Hepatocyte (in vitro differentiated cells): ENCODE measurements at places on chromosomes 12 and 14.

GRCh38 chr14:100654814-100655740 is 67.9 kb upstream of the BEGAIN start:
- H3K36me3 ChIP-seq = no peaks in the 10 kb centered on the region
- H3K4me3 ChIP-seq = peak overlapping the region; percentile 26
- DNase-seq = peak; percentile 78
- H3K27me3 ChIP-seq = no peaks in the 10 kb centered on the region
- H3K27ac ChIP-seq = no peak overlapping the region
- peaks cover 10% of the 10 kb centered on the region for H3K4me1 ChIP-seq

DNA sequence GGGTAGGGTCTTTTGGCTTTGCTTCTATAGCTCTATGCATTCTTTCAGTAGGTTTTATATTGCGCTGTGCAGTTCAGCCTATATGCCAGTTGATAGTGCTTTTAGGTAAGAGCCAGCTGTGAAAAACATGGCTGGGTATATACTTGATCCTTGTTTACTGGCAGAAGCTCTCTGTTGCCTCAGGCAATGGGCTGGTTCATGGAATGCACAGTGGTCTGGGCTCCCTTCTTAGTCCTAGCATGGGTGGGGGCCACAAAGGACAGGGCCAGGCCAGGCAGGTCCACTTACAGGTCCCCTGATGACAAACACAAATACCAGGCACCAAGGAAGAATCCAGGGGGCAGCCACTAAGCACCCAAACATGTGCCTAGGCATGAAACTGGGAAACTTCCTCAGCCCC is 240.7 kb downstream of the SEC23A start:
- H3K27me3 ChIP-seq = no peaks in the 10 kb centered on the region
- no peak overlapping the region for H3K4me3 ChIP-seq
- no peak for DNase-seq
- no peak overlapping the region for H3K27ac ChIP-seq
- peaks cover 5% of the 10 kb centered on the region for H3K4me1 ChIP-seq
- H3K36me3 ChIP-seq = no peaks in the 10 kb centered on the region

- H3K4me3 ChIP-seq = no peak overlapping the region
- H3K27ac ChIP-seq = no peak overlapping the region
- H3K36me3 ChIP-seq = no peaks in the 10 kb centered on the region
- no peaks in the 10 kb centered on the region for H3K27me3 ChIP-seq
Measured at GRCh38 chr14:28577711-28578131, 188.9 kb upstream of the FOXG1 start.

GRCh38 chr14:103393676-103394626 is 8.7 kb downstream of the MARK3 start:
- no peaks in the 10 kb centered on the region for H3K36me3 ChIP-seq
- H3K27ac ChIP-seq = no peak overlapping the region
- no peak overlapping the region for H3K4me3 ChIP-seq

- H3K27me3 ChIP-seq = no peaks in the 10 kb centered on the region
- H3K36me3 ChIP-seq = no peaks in the 10 kb centered on the region
- peaks cover 10% of the 10 kb centered on the region for H3K4me1 ChIP-seq
- no peak for DNase-seq
- H3K27ac ChIP-seq = peak overlapping the region; percentile 8
Measured at GRCh38 chr12:77847680-77848431, 17.2 kb downstream of the NAV3 start.
